Nephron progenitor cell (in vitro differentiated cells): ENCODE measurements at places on chromosomes 16 and 17.

- peak; percentile 93 for DNase-seq
Measured at GRCh38 chr17:51166198-51166986, at the start of gene NME2. TSS of gene NME2 (plus strand) at chr17:51166411. CDS start at chr17:51166831, 420 bp downstream.

DNA sequence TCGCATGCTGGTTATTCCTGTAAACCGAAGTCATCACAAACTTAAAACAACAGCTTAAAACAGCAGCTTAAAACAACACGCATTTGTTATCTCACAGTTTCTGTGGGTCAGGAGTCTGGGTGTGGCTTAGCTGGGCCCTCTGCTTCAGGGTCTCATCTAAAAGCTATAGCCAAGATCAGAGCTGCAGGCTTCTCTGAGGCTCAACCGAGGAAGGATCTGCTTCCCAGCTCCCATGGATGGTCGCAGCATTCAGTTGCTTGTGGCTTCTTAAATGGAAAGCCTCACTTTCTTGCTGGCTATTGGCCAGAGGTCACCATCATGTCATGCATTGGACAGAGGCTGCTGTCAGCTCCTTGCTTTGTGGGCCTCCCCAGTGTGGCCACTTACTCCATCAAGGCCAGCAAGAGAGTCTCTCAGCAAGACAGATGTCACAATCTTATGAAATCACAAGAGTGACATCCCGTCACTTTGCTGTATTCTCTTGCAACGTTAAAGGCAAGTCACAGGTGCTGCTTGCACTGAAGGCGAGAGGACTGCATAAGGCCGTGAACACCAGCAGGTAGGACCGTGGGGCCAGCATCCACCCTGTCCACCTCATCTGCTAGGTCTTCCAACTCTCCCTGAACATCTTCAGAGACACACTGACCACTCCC, 117.9 kb upstream of the TNRC6C start:
- DNase-seq: no peak

DNA sequence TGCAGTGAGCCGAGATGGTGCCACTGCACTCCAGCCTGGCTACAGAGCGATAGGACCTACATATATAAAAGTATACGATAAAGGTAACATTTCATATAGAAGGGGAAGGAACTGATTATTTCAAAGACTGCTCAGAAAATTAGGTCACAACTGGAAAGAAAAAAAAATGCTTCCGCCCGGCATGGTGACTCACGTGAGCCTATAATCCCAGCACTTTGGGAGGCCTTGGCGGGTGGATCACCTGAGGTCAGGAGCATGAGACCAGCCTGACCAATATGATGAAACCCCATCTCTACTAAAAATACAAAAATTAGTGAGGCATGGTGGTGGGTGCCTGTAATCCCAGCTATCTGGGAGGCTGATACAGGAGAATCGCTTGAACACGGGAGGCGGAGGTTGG, 7.8 kb downstream of the TEX14 start:
- no peak for DNase-seq

DNA sequence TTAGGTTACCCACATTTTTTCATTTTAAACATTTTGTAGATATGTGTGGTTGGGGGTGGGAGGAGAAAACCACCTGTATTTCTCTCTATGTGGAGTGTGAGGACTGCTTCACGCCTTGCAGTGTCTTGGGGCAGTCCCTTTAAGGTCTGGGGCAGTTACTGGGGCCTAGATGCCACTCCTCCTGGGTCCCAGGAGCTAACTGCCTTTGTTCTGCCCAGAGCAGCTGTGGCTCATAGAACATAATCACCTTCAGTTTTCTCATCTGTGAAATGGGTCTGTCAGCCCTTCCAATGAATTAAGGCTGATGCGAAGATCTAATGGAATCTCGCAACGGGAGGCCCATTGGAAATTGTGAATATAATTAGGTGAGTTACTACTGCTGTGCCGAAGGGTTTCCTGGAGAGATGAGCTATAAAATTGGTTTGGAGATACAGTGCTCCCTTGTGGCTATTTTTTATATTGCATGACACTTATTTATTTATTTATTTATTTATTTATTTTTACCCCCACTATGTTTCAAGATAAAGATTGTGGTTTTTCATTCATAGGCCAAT, 22.9 kb downstream of the DHRS7C start:
- DNase-seq: no peak
